ENCODE measurements at places on chromosomes 13 and 19. TPM values are rescaled to one million over a fixed set of nuclear protein-coding genes. Genes with fewer than 3 reads are reported as not detected.
A peak's percentile ranks its signal among the peaks of the same experiment; 100 is the strongest.

ZNF799 gene
- 5.4 TPM for total RNA-seq

ZNF439 gene
- total RNA-seq, result 8.4 TPM

CCL25 gene
- not detected for total RNA-seq

- H3K36me3 ChIP-seq, result no peaks in the 10 kb centered on the region
- H3K27ac ChIP-seq, result peak overlapping the region; percentile 97
- no peak for DNase-seq
- peaks cover 11% of the 10 kb centered on the region for H3K4me1 ChIP-seq
These were observed 29.0 kb downstream of the GPX4 start for GRCh38 chr19:1132552-1133383.

GRCh38 chr13:21674490-21675009, 3.7 kb downstream of the FGF9 start:
- H3K36me3 ChIP-seq, result no peaks in the 10 kb centered on the region
- DNase-seq, result peak; percentile 50
- H3K4me1 ChIP-seq, result peaks cover 8% of the 10 kb centered on the region
- peaks cover 24% of the 10 kb centered on the region for H3K27me3 ChIP-seq

DNA sequence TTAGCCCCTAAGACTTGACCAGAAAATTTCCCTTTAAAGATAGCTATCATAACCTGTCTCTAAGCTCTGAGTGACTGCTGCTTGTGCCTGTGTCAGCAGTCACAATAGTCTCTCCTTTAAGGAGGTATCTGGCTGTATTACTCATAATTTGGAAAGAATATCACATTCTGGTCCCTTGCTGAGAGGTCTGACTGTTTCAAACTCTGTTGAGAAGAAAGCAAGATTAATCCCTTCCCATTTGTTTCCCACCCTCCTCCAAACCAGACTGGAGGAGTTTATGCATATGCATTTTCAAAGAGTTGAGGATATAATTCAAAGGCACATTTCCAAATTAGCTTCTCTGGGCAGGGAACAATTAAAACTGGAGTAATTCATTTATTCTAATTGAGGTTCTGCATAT, 2.3 kb downstream of the HTR2A start:
- H3K36me3 ChIP-seq, result no peaks in the 10 kb centered on the region
- H3K27me3 ChIP-seq, result no peaks in the 10 kb centered on the region
- H3K27ac ChIP-seq, result no peak overlapping the region
- DNase-seq, result no peak
- peaks cover 24% of the 10 kb centered on the region for H3K4me1 ChIP-seq

- no peak overlapping the region for H3K27ac ChIP-seq
- no peaks in the 10 kb centered on the region for H3K4me1 ChIP-seq
- no peaks in the 10 kb centered on the region for H3K27me3 ChIP-seq
- H3K36me3 ChIP-seq, result no peaks in the 10 kb centered on the region
These were observed 56.1 kb downstream of the PDS5B start for GRCh38 chr13:32642316-32642715.

- H3K27me3 ChIP-seq, result no peaks in the 10 kb centered on the region
- no peak overlapping the region for H3K27ac ChIP-seq
- no peak overlapping the region for H3K4me3 ChIP-seq
- H3K4me1 ChIP-seq, result no peaks in the 10 kb centered on the region
- no peaks in the 10 kb centered on the region for H3K36me3 ChIP-seq
These were observed 164.8 kb upstream of the KL start for GRCh38 chr13:32851083-32852069.

- no peak overlapping the region for H3K4me3 ChIP-seq
- H3K36me3 ChIP-seq, result no peaks in the 10 kb centered on the region
- H3K27me3 ChIP-seq, result no peaks in the 10 kb centered on the region
- DNase-seq, result no peak
- no peak overlapping the region for H3K27ac ChIP-seq
- H3K4me1 ChIP-seq, result no peaks in the 10 kb centered on the region
These were observed 323.2 kb downstream of the OXGR1 start for GRCh38 chr13:96671073-96671472.

GRCh38 chr19:3544742-3545668, 6.0 kb downstream of the TEKTIP1 start:
- no peaks in the 10 kb centered on the region for H3K27me3 ChIP-seq
- H3K27ac ChIP-seq, result no peak overlapping the region

Measured in lung (tissue), 17 donors.